ENCODE measurements at places on chromosomes 12 and 14.

DNA sequence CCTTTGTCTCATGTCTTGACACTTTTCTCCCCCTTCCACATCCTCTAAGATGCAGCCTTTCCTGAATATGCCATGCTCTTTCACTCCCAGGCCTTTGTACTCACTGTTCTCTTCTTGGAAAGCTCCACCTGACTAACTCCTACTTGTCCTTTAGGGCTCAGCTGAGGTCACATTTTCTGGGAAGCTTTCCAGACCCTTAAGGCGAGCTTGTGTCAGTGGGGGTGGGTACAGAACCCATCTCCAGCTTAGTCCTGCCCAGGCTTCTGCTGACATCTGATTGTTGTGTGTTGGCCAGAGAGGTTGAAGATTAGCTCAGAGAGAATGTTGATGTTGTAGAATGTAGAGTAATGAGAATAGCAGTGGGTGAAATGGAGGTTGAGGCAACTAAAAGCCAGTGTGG is 2.9 kb upstream of the TSFM start:
- no peak for DNase-seq

GRCh38 chr12:3091038-3091319 is 13.8 kb downstream of the TSPAN9 start:
- no peak for DNase-seq

GRCh38 chr12:22765421-22766130 is 140.6 kb downstream of the ETNK1 start:
- no peak for DNase-seq

- DNase-seq = no peak
Measured at GRCh38 chr14:85426068-85426935, 103.6 kb upstream of the FLRT2 start.

Measured in left renal pelvis (tissue), 4 donors.